Activated gamma-delta T cell treated with Interleukin-2 at 50 U/mL for 16 hours (primary cell): ENCODE measurements at places on chromosomes 6 and 20.
A peak's percentile ranks its signal among the peaks of the same experiment; 100 is the strongest.

DNA sequence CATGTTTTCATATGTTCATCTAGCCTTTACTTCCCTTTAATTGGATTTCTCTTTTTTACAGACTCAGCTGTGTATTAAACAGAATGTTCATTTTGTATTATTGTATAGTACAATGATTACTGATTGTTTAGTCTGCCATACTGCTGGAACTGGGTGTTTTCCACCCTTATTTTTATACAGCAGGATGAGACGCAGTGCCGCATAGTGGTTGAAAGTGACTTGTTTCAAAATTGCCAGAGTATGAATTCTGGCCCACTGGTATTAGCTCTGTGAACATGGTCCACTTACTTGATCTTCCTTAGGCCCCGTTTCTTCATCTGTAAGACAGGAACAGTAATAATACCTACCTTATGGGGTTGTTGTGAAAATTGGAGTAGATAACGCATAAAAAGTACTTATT lies 22.1 kb downstream of the AFDN start:
- no peak for DNase-seq

DNA sequence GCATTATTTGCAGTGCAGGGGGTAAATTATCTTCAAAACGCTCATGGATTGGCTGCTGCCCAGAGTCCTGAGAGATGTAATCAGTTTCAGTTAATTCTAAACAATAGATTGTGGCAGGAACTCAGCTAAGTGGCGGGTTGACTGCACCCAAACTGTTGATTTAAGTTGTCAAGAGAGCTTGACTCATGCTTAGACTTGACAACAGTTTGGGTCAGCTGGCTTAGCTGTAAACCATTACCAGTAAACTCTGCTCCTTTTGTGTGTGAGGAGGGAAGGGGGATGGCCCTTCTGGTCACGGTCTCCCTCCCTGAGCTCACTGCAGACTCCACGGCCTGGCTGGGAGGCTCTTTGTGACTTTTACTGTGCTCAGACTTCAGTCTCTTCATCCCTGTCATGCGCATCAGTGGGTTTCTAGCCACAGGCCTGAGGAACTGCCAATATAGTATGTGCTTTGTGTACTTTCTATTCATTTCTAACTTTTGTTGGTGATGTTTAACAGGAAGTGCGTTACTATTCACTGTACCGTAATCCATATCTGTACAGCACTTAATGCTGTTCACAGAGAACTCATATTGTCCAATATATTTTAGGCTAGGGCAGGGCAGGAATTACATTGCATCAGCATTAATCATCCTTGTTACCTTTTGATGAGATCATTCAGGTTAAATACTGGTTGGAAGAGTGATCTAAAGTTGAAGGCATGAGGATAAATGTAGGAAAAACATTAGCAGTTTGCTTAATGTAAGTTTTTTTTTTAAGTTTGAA lies 488.3 kb downstream of the CDKAL1 start:
- no peak for DNase-seq

GRCh38 chr6:136647363-136647852 lies 97.2 kb upstream of the MAP7 start:
- DNase-seq: peak; percentile 10

GRCh38 chr6:85516168-85516567 lies 66.3 kb downstream of the NT5E start:
- no peak for DNase-seq

DNA sequence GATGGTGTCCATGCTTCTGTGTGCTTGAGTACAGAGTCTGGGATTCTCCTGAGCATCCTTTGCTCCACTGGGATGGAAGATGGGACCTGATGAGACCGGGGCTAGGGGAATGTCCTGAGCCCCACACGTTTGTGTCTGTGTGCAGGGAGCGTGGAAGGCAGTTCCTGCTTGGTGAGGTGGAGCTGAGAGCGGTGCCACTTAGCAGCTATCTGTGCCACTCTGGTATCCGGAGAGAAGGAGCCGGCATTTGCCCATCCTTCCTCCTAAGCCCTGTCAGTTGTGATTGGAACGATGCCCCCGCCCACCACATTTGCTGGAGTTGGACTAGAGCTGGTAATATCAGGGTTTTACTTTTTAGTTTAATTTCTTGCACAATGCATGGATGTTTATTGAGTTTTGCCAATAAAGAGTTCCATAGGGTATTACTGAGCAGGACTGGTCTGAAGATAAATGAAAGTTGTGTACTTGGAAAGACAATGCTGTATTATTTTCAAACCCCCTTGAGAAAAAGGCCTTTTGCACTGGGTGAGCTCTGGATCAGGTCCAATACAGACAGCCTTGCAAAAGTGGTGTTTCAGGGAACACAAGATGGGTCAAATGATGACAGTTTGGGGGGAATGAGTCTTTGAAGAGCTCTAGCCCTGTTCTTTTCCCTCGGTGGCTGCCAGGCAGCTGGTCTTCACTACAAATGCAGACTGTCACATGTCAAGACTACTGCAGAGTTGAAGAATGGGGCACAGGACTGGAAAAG lies 130.8 kb downstream of the SYCP2 start:
- DNase-seq: no peak

DNA sequence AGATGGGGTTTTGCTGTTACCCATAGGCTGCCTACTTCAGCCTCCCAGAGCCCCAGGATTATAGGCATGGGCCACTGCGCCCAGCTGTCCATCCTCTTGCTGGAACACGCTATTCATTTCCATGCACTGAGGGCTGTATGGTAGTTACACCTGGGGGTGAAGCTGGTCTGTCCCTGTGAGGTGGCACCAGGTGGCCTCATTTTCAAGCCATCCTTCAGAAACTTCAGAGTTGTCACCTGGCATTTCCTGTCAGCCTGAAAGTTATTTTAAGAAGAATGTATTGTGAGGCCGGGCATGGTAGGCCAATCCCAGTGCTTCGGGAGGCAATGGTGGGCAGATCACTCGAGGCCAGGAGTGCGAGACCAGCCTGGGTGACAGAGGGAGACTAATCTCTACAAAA lies 147.6 kb downstream of the DTNBP1 start:
- DNase-seq: no peak

GRCh38 chr6:17885889-17886576 lies 101.4 kb downstream of the KIF13A start:
- DNase-seq: no peak

- no peak for DNase-seq
Observed at GRCh38 chr6:159031846-159032245, 12.9 kb downstream of the TAGAP start.

GRCh38 chr6:127094791-127095190 lies 23.7 kb upstream of the RSPO3 start:
- no peak for DNase-seq

- no peak for DNase-seq
Observed at GRCh38 chr6:34246563-34247391, 2.0 kb downstream of the SMIM29 start.

DNA sequence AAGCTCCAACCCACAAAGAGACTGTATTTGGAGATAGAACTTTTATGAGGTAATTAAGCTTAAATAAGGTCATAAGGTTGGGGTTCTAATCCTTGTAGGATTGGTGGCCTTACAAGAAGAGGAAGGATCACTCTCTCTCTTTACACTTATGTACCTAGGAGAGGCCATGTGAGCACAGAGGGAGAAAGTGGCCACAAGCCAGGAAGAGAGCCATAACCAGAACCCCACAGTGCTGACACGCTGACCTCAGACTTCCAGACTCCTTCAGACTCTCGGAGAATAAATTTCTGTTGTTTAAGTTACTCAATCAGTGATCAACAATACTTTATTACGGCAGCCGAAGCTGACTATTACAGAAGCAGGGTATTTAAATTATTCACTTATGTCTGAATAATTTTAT lies 430.5 kb upstream of the EPHA7 start:
- no peak for DNase-seq

DNA sequence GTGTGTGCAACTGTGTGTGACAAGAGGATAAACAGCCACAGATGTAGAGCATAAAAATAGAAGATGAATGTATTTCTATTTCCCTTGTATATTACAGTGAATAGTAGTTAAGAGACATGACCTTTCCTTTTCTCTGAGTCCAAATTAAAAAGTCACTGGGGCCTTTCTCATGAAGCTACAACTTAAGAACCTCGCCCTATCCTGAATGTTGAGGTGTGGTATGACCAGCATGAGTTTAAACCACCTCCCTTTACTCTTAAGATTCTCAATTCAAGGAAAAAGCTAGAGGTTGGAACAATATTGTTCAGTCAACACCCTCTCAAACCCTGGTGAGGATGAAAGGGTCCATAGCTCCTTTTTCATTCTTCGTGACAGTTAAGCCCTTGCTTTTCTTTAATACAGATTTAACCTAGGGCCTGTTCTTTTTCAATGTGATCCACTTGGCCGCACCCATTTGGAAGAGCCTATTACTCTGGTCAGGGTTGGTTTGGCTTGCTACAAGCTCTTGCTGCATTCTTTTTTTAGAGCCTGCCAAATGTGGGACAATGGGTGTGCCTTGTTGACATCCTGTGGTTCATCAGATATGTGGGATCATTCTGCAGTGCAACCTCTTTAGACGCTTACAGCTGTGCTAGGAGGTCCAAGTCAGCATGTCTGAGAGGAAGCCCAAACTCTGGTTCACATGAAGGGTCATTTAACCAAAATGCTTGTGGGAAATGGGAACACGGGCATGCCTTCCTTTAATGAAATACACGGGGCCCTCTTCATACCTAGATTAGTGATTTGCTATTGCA lies 290.0 kb downstream of the HAO1 start:
- no peak for DNase-seq

- no peak for DNase-seq
Observed at GRCh38 chr6:118784641-118785164, 109.2 kb upstream of the ASF1A start.

- no peak for DNase-seq
Observed at GRCh38 chr6:147278891-147279290, 74.7 kb downstream of the STXBP5 start.

DNA sequence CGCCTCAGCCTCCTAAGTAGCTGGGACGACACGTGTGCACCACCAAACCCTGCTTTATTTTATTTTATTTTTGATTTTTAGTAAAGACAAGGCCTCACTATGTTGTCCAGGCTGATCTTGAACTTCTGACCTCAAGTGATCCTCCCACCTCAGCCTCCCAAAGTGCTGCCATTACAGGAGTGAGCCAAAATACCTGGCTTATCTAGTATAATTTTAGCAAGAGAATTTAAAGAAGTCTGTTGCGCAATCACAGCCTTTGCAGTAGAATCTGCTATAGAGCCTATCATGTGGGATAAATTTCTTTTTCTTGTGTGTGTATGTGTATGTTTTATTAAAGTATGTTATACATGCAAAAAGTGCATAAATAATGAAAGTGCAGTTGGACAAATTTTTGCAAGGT lies 92.1 kb upstream of the ANKEF1 start:
- DNase-seq: no peak

- DNase-seq: no peak
Observed at GRCh38 chr6:150868759-150869158, 3.3 kb downstream of the MTHFD1L start.

GRCh38 chr6:56890683-56891429 lies 64.1 kb upstream of the BEND6 start:
- no peak for DNase-seq
